Activated T-cell treated with anti-CD3 and anti-CD28 coated beads, Interleukin-2, amount 50 U/mL, for 72 hours (primary cell): ENCODE measurements at places on chromosomes 2 and 18.

GRCh38 chr18:62954366-62954765 is 239.0 kb downstream of the PHLPP1 start:
- DNase-seq: no peak

- DNase-seq: no peak
Observed at GRCh38 chr18:64100116-64100922, 48.6 kb downstream of the LINC00305 start.

- no peak for DNase-seq
Observed at GRCh38 chr2:237895544-237896506, 36.4 kb downstream of the RAMP1 start.

DNA sequence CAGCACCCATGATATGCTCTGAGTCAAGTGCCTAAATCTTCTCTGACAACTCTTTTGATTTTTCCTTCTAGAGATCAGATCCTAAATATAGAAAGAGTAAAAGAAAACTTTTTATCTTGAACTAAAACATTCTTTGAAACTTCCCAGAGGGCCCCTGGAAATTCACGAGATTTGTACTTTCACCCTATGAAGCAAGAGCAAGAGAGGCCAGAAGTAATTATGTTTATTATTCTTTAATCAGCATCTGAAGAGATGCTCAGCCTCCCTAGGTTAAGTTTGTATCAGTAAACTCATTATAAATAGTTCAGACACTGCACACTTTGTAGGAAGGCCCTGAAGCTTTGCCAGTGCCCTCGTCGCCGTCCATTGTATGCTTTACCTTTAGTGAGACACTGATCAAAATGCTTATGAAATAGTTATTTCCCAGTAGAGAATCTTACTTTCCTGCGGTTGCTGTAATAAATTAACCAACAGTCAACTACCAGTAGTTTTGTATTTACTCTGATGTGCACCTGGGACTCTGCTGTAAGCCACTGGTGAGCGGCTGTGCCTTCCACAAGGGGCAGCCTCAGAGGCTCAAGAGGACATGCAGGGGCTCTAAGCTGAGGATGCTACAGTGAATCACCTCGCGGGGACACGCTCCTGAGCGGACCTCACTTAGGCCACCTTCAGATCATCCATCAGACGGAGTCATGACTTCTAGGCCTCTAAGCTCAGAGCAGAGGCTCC is 71.9 kb downstream of the BIN1 start:
- DNase-seq: no peak

DNA sequence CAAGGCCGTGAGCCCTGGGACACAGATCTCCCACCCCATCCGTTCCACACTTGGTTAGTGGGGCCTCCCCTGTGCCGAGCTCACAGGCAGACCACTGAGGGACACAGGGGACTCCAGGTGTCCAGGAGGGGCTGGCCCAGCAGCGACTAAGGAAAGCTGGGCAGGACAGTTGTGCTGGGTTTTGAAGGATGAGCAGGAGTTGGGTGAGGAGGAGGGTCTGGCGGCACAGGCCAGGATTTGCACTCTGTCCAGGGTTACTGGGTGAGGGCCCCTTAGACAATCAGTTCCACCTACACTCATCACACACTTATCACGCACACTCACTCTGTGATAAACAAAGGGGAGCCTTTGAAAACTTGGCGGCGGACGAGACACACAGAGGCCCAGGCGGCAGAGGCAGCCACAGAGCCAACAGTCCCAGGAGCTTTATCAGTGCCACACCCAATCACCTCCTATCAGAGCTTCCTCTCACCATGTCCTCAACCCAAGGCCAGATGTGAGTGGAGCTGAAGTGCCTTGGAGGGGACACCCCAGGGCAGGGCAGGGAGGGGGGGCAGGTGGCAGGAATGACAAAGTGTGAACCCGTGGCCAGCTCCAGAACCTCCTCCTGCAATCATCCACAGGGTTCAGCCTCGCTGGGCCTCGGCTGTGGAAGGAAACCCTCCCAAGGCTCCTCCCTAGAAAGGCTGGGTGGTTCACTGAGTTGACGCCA is 26.6 kb downstream of the BIN1 start:
- DNase-seq: peak; percentile 59

DNA sequence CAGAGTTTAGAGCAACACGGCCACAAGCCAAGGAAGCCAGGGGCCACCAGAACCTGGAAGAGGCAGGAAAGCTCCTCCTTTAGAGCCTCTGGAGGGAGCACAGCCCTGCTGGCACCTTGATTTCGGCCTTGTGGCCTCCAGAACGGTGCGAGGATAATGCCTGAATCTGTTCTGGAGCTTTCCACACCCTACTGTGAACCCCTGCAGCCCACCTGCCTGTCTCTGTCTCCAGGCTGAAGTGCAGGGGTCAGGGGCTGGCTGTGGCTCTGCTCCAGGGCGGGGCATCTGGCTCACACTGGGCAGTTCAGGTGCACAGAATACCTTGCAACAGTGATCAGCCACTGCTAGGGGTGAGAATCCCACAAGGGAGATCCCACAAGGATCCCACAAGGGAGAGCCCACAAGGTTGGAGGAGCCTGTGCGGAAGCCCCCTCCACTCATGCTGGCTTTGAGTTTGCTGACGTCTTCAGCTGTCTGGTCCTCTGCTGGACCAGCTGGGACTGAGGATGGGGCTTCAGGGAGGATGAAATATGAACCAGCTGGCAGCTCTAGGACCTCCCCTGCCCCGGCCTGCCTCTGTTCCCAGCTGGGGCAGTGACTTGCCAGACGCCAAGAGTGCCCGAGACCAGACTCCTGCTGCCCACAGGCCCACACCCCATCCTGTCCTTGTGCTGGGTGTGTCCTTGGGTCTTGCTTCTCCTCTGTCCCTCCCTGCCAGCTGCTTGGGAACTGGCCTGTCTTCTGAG is 56.4 kb upstream of the OTOS start:
- no peak for DNase-seq
